ENCODE measurements at places on chromosomes 2 and 18. TPM values are rescaled to one million over a fixed set of nuclear protein-coding genes. Genes with fewer than 3 reads are reported as not detected.

HOXD1 gene
- total RNA-seq: 0.06 TPM

ADGRF3 gene
- 0.06 TPM for total RNA-seq

HOXD12 gene
- total RNA-seq: not detected

ADD2 gene
- 27.6 TPM for total RNA-seq

KLHL30 gene
- total RNA-seq: 0.18 TPM

DSG3 gene
- not detected for total RNA-seq

HTRA2 gene
- total RNA-seq: 42.9 TPM

C1GALT1C1L gene
- 2.0 TPM for total RNA-seq

KLHL14 gene
- not detected for total RNA-seq

All from A549 treated with Mapracorat at 1 μM for 4 hours (cell line).